ENCODE measurements at places on chromosomes 7 and 10.

- no peak for DNase-seq
Observed at GRCh38 chr7:68783684-68784083, 814.6 kb upstream of the AUTS2 start.

DNA sequence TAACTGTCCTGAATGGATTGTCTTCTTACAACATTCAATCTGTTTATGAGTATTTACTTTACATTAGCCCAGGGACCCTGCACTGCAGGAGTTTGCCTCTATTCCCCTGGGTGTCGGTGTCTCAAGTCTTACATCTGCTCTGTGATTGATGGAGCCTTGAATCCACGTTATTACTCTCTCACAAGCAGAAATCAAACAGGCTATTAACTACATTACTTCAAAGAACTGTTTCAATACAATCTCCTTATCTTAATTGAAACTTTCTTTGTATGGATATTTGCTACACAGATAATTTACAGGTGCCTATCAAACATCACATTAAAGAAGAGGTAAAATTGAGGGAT, 3.1 kb upstream of the ARID5B start:
- DNase-seq = no peak

- DNase-seq = peak; percentile 16
Observed at GRCh38 chr7:159036916-159037605, 107.6 kb downstream of the VIPR2 start.

DNA sequence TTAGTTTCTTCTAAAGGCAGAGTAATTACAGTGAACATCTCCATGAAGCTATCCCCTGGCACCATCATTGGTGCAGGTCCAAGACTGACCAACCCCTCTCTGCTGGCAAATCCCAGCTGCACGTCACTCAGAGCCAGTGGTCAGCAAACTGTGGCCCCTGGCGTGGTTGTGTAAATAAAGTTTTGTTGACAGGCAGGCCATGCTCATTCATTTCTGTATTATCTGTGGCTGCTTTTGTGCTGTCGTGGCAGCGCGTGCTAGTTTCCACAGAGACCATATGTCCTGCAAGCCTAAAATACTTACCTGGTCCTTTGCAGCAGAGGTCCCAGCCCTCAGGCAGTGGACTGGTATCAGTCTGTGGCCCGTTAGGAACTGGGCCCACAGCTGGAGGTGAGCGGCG, 117.6 kb upstream of the NPS start:
- DNase-seq = no peak

DNA sequence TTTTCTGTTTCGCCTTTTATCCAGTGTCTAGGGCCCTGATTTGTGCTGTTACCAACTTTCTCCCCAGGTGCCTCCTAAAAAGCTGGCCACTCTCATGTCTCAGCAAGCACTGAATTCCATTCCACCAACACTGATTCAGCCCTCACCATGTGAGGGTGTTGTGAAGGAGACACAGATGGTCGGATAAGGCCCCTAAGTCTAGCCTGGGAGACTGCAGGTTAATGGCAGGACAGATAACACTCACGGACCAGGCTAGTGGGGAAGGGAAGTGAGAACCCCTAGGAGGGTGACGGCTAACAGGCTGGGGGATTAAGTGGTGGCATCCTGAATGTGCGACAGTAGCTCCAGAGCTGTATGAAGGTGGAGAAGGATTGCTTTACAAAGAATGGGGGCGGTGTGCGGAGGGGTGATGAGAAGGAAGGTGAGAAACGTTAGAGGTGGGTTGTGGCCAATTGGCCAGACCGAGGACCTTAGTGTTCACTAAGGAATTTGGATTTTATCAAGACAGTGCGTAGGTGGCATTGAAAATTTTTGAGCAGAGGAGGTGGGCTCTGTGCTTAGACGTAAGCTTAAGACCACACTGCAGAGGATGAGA, 3.8 kb upstream of the DUSP5 start:
- no peak for DNase-seq

DNA sequence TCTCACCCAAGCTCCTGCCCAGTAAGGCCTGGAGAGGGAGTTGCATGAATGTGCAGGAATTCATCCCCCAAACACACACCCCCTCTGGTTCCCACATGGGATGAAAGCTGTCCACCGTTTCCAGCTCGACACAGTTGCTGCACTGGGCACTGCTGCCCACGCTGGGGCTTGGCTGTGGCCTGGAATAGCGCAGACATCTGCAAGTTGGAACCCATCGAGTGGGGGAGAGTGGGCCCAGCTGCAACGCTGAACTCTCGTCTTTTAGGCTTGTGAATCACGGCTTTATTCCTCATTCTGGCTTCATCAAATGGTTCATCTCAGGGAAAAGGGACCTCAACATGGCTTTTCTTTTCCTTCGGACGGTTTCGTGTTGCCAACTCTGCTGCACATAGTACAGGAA, 264.7 kb downstream of the DNAJB6 start:
- no peak for DNase-seq

GRCh38 chr10:5600908-5601307, 65.5 kb downstream of the ASB13 start:
- DNase-seq = no peak

- DNase-seq = no peak
Observed at GRCh38 chr7:50221028-50221427, 83.5 kb upstream of the IKZF1 start.

DNA sequence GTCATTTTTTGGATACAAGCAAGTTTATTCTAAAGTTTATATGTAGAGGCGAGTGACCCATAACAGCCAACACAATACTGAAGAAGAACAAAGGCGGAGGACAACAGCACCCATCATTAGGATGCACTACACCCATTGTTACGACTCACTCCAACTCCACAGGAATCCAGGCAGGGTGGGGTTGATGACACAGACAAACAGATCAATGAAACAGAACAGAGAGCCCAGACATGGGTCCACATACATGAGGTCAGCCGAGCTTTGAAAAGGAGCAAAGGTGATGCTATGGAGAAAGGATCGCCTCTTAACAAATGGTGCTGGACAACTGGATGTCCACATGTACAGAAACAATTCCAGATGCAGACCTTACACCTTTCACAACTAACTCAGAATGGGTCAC, 426.4 kb downstream of the PTPRN2 start:
- no peak for DNase-seq

DNA sequence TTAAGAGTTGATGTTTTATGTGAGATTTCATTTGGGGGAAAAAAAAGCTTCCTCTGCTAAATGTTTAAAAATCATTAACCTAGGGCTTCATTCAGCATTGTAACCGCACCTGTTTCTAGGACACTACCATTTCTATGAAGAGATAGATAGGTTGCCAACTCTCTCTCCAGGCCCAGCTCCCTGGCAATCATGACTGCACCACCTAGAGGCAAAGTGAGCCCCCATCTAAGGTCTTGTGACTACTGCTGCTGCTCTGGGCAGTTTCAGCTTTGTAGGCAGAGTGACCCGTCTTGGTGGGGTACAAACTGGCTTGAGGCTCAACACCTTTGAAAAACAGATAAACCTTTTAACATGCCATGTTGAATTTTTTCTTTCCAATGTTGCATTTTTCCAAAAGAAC, 27.3 kb upstream of the MRC1 start:
- DNase-seq = no peak

DNA sequence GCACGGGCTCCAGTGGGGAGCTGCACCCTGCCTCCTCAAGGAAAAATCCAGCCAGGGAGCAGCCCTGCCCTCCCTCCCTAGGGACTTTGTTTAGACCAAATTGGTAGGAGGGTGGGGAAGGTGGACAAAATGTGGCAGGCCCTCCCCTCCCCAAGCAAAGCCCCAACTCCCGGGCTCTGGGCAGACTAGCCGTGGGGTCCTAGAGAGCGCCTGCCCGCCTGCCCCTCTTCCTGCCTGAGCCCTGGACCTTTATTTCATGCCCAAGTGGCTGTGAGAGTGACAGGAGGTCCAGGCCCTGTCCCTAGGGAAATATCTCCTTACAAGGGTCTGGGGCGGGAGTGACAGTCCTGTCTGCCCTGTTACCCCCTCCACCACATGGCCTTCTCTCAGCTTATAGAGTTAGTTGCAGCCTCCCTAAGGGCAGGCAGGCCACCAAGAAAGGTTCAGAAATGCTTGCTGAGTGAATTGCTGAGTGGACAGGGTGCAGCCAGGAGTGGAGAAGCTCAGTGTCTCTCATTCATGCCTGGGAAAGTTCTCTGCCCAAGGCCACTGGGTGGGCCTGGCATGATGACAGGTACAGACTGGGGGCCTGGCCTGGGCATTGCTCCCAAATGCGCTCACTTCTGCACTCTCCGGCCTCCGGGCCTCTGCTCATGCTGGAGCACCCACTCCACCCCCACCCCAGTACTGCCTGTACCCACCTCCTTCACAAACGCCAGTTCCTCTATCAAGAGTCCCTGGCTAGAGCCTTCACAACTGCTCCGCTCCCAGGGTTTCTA, 25.2 kb downstream of the DNAJB12 start:
- no peak for DNase-seq

DNA sequence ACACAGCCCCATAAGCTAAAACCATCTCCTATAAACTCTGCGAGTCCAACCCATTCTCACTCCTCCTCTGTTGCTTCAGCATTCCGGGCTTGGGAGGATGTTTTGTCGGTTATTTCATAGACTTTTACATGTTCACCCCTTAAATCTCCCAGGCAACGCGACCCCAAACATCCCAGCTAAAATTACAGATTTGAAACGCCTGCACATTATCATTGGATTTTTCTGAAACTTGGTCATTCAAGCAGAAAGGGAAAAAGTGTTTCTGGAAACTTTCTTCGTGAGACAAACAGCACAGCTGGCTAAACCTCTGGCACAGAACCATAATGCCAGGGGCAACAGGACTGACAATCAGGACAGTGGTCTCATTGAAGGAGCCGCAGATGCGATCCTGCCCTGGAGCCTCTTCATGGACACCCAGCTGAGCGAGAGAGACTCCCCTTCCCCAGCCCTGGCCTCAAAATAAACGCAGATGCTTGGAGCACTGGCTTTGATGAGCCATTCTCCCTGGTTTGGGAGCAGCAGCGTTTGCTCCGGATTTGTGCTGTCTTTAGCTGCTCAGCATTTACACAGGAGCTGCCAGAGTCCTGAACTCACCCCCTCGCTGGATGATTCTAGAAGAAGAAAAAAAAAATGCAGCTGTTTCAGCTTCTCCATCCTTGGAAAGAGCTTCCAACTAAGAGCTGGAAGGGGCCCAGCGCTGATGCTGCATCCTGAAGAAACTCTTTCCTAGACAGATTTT, 30.1 kb downstream of the AFAP1L2 start:
- no peak for DNase-seq

- DNase-seq = peak; percentile 99
Observed at GRCh38 chr7:20330239-20330927, at the start of gene ITGB8. Gene ITGB8 (plus strand): TSS chr7:20330900. CDS start chr7:20331807, 907 bp downstream.

- DNase-seq = no peak
Observed at GRCh38 chr10:33195608-33196376, 138.7 kb downstream of the NRP1 start.

GRCh38 chr10:124498056-124498455, 36.4 kb downstream of the LHPP start:
- DNase-seq = no peak

DNA sequence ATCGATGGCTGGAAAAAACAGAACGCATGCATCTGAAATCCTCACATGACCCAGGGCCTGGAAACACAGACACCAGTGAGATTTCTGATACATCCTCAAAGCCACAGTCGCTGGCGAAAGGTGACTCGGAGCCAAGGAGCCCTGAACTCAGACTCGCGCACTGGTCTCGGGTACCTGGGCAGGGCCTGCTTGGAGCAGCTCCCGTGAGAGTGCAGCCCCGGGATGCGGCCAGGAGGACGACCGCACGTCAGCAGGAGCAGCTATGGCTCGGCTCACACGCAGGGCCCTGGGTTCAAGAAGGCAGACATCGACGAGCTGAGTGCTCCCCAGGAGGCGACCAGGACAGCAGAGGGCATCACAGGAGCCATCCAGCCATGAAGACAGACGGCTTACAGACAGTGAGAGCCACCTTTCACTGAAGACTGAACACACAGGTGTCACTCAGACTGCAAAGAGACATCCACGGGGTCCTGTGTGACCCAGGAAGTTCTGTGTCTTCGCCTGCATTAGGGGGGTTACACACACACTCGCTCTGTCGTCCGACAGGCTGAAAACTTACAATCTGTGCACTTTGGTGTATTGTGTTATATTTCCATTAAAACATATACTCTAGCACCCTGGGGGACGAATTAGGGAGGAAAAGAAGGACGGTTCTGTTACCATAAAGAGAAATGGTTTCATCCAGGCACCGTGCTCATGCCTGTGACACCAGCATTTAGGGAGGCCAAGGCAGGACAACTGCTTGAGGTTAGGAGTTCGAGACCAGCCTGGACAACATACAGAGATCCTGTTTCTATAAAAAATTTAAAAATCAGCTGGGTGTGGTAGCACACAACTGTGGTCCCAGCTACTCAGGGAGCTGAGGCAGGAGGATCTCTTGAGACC, 227.7 kb downstream of the MAD1L1 start:
- DNase-seq = no peak

- no peak for DNase-seq
Observed at GRCh38 chr10:46515793-46516192, 40.7 kb downstream of the GPRIN2 start.

GRCh38 chr10:4191354-4191753, 406.3 kb upstream of the KLF6 start:
- no peak for DNase-seq

- DNase-seq = no peak
Observed at GRCh38 chr7:79284211-79284610, 169.3 kb downstream of the MAGI2 start.

GRCh38 chr10:87703771-87704170, 44.1 kb downstream of the PAPSS2 start:
- DNase-seq = no peak

- DNase-seq = no peak
Observed at GRCh38 chr10:58644311-58644710, 131.6 kb downstream of the BICC1 start.

GRCh38 chr7:155717010-155717744, 72.7 kb downstream of the RBM33 start:
- DNase-seq = no peak

DNA sequence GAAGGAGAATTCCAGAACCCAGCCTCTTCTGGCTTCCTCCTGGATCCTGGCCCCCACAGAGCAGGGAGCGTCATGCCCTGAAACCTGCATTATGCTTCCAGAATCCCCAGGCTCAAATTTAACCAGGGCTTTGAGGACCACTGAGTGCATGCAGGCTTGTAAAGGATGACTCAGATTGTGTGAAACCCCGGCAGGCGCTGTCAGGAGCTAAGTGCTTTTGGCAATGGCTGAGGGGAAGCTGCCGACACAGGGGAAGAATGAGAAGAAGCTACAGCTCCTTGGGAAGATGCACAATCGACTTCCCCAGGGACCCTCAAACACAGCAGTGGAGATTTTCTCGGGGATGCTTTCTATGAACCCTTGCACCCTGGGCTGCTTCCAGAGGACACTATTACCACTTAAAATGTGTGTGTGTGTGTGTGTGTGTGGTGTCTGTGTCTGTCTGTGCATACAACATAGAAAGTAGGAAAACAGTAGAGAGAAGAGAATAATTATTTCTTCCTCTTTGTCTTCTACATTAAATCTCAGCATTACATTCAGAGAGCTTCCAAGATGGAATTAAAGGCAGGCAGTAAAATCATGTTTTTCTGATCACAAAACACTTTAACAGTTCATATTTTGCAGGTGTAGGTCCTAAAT, 183.5 kb upstream of the INHBA start:
- no peak for DNase-seq

DNA sequence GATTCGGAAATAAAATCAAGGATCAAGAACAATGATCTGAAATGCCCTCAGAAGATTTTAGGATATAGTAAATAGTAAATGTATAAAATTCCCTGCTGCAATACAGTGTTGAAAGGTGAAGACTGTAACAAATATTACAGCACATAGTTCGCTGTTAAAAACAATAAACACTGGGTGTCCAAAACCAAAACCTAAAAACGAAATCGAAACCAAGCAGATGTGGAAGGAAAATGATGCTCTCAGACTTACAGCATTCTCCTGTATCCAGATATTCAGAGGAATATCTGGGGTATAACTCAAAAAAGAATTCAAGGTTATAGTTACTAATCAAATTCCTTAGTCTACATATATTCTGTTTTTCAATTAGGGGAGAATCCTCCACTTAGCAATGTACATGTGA, 708.1 kb upstream of the PCDH15 start:
- DNase-seq = peak; percentile 7

Data from SW480 (cell line).